ENCODE measurements at places on chromosomes 11 and 22.

GRCh38 chr11:70415642-70416395 is 17.5 kb downstream of the CTTN start:
- DNase-seq: no peak

GRCh38 chr11:60835534-60835846 is 6.4 kb upstream of the CCDC86 start:
- no peak for DNase-seq

DNA sequence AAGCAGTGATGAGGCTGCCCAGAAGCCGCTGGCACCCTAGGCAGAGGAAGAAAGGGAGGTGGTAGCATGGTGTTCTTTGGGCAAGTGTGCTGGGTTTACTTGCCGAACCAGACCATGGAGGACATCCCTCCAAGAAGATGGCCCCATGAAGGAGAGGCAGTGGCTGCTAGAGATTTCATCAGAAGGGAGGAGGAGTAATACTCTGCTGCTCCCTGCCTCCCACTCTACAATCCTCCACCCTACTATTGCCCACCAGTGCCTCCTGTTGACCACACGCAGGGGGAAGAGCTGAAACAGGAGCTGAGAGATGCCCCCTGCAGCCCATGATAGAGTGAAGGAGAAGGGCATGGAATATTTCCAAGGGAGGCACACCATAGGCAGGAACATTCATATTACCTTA is 51.0 kb upstream of the PRSS23 start:
- DNase-seq: no peak

DNA sequence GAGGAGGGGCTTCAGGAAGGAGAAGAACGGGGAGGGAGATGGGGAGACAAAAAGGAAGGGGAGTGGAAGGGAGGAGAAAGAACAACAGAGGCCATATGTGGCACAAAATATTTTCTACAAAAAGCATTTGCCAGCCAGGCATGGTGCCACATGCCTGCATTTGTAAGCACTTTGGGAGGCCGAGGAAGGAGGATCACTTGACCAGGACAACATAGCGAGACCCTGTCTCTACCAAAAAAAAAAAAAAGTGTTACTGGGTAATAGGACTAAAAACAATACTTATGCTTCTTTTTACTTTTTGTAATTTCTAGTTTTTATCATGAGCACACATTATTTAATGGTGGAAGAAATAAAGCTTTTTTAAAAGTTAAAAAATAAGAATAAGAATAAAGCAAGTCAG is 5.3 kb downstream of the FAM168A start:
- no peak for DNase-seq

GRCh38 chr22:50218996-50219727 is 18.4 kb downstream of the SELENOO start:
- DNase-seq: no peak

GRCh38 chr11:131609337-131609736 is 238.9 kb downstream of the NTM start:
- no peak for DNase-seq

- peak; percentile 32 for DNase-seq
Observed at GRCh38 chr11:67024410-67024809, 1.5 kb downstream of the SYT12 start.

- no peak for DNase-seq
Observed at GRCh38 chr11:17496406-17496805, 19.8 kb upstream of the ABCC8 start.

GRCh38 chr22:39039306-39040126 is 1.1 kb upstream of the APOBEC3F start:
- no peak for DNase-seq

DNA sequence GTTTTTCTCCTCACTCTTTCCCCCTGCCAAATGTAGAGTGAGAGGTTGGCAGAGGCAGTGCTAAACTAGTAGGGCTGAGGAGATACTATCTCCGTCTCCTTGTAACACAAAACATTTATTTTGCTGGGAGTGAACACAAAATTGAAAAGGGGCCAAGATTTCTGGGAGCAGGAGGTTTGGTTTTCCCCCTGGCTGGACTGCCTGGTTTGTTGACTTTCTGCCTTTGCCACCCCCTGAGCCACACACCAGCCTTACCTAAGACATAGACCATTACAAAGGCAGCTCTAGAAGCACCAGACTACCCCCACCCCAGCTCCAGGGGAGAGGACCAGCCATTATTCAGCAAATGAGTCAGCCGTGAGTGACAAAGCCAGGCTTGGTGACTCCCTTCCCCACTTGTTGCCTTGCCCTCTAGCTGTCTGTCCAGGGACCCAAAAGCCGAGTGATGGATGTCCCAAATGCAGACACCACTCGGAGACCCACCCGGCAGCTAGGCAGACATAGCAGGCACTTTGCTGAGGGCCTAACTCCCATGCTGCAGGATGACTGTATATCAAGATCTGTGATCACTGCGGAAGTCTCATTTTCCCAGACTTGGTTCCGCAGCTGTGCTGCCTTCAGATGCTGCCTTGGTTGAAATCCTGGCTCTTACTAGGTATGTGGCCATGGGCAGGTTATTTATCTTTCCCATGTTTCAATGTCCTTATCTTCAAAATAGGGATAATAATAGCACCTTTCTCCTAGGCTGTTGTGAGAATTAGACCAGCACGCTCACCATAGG is 17.7 kb upstream of the CDON start:
- DNase-seq: no peak

DNA sequence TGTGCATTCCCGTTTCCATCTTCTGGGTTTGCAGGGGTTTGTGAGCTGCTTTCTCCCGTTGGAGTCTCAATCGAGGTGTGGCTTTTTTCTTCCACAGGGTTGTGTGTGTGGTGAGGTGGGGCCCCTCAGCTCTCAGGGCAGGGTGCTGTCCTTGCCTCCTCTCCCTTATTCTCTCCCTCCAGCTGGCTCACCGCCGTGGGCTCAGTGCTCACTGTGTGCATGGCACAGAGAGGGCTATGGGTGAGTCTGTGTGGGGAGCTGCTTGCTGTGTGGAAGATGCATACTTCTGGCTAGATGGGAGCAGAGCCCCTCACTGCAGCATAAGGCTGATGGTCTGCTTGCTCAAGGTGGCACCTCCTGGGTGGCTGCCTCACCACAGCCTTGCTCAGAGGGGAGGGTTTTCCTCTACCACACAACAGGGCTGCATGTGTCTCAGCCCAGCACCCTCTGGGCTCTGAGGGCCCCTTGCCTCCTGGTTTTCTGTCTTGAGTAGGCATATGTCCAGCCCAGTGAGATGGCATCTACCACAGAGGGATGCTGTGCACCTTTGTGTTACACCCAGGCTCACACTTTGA is 203.1 kb upstream of the B3GAT1 start:
- DNase-seq: no peak

- DNase-seq: no peak
Observed at GRCh38 chr11:36002196-36002595, 58.3 kb downstream of the LDLRAD3 start.

DNA sequence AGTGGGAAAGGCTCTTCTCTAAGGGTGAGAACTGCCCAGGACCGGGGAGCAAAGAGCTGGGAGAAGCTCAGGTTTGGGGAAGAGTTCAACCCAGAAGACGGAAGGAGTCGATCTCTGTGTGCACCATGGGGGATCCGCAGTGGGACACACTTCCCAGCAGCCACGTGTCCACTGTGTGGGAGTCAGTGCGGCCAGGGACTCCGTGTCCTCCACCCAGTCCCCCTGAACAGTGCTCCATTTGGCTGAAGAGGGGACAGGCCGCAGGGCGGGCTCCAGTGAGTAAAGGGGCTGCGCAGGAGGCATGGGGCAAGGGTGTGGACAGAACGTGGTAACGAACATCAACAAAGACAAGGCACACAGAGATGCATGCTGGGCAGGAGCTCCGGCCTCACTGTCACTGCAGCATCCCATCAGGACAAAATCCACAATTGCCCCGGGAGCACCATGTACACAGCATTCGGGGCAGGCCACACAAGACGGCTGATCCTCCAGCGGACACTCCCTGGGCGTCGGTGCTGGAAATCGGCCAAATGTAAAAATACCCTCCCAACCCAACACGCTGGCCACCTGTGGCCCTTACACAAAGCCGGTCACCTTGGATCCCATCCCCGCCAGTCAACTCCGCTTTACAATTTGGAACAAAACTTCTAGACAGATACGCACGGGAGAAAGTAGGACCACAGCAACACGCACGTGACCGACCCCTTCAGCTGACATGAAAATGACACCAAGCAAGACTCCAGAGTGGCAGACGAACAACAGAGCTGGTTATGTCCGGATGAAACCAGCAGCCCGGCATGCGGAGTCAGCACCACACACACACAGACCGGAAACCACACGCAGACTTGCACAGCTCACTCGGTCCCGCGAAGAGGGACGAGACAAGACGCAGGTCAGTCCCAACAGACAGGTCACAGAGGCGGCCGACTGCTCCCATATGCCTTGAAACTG is 366.8 kb downstream of the SHANK2 start:
- DNase-seq: no peak

- DNase-seq: no peak
Observed at GRCh38 chr11:7448201-7448600, 37.1 kb upstream of the OLFML1 start.

GRCh38 chr11:112382561-112382960 is 121.9 kb upstream of the PLET1 start:
- no peak for DNase-seq

DNA sequence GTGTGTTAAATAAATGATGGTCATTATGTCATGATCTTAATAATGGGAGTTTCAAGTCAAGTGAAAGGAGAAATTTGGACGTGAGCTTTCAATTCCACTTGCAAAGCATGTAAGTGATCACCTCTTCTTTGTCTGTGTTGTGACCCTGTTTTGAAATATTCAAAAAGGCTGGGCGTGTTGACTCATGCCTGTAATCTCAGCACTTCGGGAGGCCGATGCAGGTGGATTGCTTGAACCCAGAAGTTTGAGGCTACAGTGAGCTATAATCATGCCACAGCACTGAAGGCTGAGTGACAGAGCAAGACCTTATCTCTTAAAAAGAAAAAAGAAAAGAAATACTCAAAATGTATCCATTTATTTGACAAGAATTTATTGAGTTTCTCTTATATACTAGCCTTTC is 32.9 kb upstream of the EED start:
- DNase-seq: no peak

DNA sequence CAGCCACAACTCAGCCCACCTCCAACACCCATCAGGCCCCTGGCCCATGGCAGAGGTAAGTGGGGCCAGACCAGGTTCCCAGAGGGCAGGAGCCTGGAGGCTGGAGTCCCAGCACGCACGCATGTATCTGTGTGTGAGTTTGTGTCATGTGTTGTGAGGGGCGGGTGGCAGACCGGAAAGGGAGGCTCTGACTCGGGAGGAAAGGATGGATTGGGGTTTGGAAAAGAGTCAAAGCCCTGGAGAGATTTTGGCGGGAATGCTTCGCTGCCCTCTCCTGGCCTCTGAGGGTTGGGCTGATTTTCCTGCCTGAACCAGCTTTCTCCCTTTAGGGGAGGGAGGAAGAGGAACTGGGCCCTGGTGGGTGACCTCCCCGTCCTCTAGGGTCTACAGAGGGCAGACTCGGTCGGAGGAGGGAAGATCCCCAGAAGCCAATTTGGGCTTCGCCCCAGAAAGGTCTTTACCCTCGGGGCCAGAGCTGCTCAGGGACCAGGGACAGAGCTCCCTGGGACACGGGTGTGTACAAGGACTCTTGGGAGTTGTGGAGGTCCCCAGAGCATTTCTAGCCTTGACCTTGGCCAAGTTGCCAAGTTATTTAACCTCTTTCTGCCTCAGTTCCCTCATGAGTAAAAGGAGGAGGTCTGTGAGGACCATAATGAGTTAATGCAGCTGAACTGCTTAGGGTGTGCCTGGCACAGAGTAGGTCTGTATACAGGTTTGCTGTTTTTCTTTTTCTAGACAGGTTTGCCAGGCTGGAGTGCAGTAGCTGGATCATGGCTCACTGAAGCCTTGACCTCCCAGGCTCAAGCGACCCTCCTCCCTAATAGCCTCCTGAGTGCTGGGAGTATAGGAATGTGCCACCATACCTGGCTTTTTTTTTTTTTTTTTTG is 6.9 kb downstream of the C11orf68 start:
- DNase-seq: no peak

- peak; percentile 87 for DNase-seq
Observed at GRCh38 chr22:36860821-36861659, at the start of gene NCF4. NCF4 (plus strand) TSS chr22:36861006; CDS start chr22:36861172, 166 bp downstream.

DNA sequence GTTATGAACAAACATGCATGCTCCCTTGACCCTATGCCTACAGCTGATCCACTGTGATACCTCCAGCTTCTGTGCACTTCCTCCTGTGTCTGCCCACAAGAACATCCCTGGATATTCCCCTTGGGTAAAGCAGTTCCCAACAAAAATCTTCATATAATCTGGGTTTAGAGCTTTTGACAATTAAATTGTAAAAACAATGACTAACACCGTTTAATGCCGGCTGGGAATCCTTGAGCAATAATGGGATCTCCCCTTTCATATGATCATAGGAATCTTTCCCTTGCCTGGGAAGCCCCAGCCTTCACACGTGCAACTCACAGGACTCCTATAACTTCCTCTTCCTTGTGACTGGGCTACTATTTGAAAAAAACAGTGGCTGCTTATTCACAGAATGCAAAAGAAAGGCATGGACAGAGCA is 6.3 kb upstream of the ZC3H12C start:
- no peak for DNase-seq

DNA sequence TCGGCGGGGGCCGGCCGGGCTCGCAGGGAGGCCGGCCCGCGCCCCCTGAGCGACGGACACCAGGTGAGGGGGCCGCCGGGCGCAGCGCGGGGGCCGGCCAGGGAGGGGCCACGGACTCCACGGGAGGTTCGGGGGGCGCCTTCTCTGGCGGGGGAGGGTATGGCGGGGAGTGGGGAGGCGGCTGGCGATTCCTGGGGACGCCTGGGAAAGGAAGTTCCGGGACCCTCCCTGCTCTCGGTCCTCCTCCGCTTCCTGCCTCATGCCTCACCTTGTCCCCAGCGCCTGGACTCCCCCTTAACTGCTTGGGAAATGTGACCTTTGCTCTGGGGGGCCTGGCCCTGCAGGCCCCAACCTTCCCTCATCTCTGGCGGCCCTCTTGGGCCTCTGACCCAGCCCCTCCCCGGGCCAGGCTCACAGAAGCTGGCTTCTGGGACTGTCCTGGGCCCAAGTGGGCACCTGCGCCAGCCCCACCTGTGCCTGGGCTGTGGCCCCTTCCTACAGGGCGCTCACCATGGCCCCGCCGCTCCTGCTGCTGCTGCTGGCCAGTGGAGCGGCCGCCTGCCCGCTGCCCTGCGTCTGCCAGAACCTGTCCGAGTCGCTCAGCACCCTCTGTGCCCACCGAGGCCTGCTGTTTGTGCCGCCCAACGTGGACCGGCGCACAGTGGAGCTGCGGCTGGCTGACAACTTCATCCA is 516 bp downstream of the LRFN4 start:
- no peak for DNase-seq

GRCh38 chr22:47632701-47633100 is 870.3 kb downstream of the TBC1D22A start:
- no peak for DNase-seq

- no peak for DNase-seq
Observed at GRCh38 chr11:81915045-81915444, 818.6 kb downstream of the FAM181B start.

DNA sequence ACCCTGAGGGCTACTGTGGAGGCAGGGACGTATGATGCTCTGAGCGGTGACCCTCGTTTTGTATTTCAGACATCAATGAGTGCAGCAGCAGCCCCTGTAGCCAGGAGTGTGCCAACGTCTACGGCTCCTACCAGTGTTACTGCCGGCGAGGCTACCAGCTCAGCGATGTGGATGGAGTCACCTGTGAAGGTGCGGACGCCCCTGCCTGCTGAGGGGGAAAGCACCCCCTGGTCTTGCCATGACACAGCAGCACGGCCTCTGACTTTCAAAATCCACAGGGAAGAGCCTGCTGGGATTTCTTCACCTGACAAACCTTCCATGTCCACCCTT is 44.3 kb downstream of the FBLN1 start:
- DNase-seq: no peak

Data from naive B cell (primary cell).